ENCODE measurements at places on chromosomes 6 and 20. TPM values are rescaled to one million over a fixed set of nuclear protein-coding genes. Genes with fewer than 3 reads are reported as not detected.
A peak's percentile ranks its signal among the peaks of the same experiment; 100 is the strongest.

DNA sequence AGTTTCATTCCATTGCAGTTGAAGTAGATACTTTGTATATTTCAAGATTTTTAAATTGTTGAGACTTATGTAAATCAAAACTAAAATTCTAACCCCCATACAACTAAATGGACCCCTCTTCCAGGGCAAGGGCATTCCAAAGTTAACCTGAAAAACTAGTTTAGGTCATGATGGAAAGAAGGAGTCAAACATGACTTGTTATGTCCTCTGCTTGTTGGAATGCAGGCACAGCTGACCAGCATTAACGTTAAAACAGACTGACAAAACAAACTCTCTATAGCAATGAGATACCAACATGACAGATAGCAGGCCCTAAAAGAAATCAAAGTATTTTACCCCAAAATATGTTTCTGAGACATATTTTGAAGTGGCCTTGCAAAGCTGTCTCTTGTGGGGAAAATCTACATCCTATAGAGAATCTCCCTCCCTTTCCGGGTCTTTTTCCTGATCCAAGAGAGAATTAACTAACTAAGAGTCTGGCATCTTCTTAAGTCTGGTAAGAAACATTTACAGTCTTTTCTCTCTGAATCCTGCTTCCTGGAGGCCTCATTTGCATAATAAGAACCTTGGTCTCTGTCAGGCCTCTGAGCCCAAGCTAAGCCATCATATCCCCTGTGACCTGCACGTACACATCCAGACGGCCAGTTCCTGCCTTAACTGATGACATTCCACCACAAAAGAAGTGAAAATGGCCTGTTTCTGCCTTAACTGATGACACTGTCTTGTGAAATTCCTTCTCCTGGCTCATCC is 124.3 kb upstream of the ATXN1 start:
- DNase-seq, result no peak

The SAMD10 gene
- 2.5 TPM for total RNA-seq

DNA sequence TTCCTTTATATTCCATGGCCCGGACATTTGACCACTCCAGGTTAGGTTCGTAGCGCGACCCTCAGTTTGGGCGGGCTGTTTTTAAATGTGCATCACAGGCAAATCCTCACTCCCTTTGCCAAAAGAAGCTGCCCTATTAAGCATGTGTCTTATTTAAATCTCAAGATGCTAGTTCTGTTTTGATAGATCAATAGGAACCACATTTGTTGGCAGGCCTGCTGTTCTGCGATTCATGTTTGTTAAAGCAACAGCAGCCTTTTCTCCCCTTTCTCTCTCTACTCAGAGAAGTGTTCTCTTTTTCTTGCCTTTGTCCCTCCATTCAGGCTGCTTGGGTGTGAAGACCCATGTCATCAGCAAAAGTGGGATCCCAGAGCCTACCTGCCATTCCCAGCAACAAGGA is 212.0 kb upstream of the SSTR4 start:
- DNase-seq, result no peak

- peak; percentile 90 for DNase-seq
Measured at GRCh38 chr6:4021133-4021853, 57.6 kb downstream of the FAM217A start.

DNA sequence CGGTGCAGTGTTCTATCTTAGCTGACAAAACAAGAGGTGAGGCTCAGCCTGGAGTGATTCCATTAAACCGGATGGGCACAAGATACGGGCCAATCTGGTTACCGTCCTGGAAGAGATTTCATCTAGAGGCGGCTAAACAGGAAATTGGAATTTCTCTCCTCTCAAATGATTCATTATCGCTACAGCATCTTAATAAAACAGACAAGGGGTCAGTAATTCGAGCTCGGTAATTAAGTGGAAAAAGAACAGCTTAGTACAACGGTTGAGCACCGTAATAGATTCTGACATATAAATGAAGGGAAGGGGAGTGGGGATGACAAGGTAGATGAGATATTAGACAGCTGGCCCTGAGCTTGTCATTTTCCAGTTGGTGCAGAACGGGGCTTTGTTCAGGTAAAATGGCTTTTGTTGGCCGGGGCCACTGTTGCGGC is 137.2 kb downstream of the EDN3 start:
- no peak for DNase-seq

- no peak for DNase-seq
Measured at GRCh38 chr6:37685261-37685660, 12.4 kb downstream of the MDGA1 start.

The CLVS2 gene
- not detected for total RNA-seq

DNA sequence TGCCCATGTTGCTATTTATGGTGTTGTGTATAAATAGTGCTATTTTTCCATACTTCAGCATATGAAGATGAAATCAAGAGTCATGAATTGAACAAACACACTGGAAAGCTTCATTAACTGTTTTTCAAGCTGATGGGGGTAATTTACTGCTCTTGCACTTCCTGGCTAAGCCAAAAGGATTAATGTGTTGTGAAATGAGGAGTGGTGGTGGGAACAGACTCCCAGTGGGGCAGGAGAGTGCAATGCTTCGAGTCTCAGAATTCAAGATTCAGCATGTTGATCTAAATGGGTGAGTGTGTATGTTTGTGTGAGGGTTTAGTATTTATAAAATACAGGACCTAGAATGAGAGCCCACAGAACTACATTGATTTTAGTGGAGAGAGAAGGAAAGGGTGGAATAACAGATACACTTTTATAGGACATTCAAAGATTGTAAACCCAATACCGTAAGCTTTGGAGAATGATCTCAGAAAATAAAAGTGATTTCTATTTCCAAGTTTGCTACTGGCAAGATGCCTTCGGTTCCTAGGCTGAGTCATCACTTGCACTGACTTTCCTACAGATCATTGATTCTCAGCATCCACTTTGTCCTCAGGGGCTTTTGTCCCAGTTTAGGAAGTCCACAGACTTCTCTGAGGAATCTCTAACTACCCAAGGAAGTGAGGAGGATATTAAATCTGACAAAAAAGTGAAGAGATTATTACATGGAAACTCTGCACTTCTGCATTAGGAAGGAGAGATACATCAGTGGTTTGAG is 303.6 kb downstream of the TRDN start:
- no peak for DNase-seq

- no peak for DNase-seq
Measured at GRCh38 chr6:85569323-85569722, 24.3 kb downstream of the SNX14 start.

DNA sequence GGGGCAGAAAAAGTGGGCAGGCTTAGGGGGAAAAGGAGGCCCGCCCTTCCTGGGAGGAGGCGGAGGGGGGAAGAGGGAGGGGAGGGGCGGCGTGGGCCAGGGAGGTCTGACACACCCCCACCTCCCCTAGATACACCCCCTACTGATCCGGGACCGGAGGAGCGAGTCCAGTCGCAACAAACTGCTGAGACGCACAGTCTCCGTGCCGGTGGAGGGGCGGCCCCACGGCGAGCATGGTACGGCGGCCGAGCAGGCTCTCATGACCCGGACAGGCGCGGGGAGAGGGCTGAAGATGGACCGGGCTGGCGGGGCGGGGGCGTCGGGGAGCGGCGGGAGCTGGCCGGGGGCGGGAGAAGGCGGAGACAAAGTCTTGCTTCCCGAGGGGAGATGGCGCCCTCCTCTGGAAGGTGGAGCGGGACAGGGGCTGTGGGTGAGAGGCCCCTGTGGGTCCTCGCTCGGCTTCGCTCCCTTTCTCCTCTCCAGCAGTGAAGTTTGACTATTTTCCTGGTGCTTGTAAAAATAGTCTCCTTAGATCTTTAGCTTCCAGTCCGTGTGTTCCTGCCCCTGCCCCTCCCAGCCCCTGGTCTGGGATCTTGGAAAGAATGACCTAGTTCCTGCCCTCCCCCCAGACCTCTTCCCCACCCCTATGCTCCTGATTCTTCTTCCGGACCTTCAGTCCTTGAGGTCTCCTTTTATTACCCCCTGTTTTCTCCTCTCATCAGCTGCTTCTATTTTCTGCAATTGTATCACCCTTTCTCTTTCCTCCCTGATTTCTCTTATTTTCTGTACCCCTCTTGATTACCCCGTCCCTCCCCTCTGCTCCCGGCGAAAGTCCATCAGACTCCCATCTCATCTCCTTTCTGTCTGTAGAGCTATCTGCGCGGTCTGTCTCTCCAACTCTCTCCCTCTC is 6.1 kb downstream of the SYNGAP1 start:
- peak; percentile 43 for DNase-seq

The PSMB8 gene
- total RNA-seq, result 93.6 TPM

GRCh38 chr6:124356811-124357210 is 553.1 kb downstream of the NKAIN2 start:
- no peak for DNase-seq

- no peak for DNase-seq
Measured at GRCh38 chr6:25177500-25178028, 101.6 kb upstream of the CARMIL1 start.

GRCh38 chr6:56521976-56522375 is 120.7 kb downstream of the DST start:
- no peak for DNase-seq

GRCh38 chr6:168171673-168172353 is 92.8 kb upstream of the FRMD1 start:
- no peak for DNase-seq

The CFAP61 gene
- not detected for total RNA-seq

DNA sequence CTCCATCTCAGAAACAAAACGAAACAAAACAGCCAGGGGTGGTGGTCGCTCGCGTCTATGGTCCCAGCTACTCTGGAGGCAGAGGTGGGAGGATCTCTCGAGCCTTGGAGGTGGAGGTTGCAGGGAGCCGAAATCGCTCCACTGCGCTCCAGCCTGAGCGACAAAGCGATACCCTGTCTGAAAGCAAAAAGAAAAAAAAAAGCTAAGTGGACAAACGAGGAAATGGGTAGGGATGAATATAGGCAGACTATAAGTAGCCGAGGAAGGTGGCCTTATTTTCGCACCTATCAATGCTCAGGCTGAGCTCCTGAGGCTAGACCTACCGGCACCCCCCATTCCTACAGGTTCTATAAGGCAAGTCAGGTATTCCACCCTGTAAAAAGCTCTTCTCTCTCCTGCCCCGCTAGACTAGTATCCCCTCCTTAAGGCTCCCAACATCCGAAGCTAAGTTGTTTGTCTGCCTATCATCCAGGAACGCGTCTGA is 650 bp upstream of the CASP8AP2 start:
- DNase-seq, result no peak

DNA sequence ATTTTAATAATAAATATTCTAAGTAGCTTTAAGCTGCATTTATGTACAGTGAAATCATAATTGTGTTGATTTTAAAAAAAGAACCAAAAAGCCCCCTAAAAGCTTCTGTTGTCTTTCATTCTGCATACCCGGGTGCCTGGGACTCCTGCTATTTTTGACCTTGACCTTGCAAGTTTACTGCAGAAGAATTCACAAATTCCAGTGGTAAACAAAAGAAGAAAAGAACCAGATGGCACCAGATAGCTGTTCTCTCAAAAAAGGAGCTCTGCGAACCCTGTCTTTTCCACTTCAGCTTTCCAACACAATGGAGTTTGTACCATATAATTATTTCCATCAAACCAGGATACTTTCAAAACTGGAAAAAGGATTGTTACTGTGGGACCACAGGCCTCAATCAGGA is 363.3 kb downstream of the SMOC2 start:
- no peak for DNase-seq

The DEFB116 gene
- total RNA-seq, result not detected
